Stimulated activated CD8-positive, alpha-beta memory T cell treated with anti-CD3 and anti-CD28 coated beads, Interleukin-7, amount 100 ng/mL, for 4 hours (primary cell): ENCODE measurements at places on chromosomes 13 and 19.

DNA sequence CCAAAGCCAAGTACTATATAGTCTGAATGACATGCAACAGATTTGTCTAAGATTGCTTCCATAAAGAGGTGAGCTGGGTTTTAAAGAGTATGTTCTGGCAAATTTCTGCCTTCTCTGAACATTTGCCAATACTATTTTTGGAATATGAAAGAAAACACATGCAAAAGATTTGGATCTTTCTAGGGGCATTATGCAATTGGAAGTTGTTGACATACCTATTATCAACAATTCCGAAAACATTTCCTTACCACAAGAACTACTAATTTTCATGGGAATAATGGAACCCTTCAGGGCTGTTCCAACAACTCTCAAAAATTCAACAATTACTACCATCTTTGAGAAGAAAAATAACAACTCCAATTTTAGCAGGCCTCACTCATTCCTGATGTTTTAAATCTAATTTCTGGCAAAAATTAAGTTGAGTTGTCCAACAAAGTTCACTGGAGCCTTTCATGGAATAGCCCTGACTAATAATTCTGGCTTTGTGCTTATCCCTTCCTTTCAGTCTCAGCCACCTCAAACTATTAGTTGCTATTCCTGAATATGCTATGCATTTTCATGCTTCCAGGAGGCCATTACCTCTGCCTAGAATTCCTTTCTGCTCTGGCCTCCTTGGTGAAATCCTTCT is 250.0 kb downstream of the RGCC start:
- no peak for DNase-seq

GRCh38 chr13:112325920-112326645 is 50.1 kb upstream of the SPACA7 start:
- no peak for DNase-seq

DNA sequence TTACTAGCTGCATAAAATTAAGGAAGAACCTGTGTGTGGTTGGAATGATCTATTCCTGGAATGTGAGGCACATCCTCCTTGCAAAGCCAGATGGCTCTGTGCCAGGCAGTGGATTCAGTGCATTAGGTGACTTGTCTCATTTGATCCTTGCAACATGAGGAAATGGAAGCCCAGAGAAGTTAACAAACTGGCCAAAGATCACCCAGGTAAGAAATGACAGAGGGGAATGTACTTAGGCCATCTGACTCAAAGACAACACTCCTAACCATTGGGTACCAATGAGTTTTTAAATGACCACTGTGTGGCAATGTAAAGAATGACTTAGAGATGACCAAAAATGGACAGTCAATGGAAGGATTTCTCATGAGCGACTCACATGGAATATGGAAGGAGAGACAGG is 114.2 kb upstream of the RXFP2 start:
- no peak for DNase-seq

DNA sequence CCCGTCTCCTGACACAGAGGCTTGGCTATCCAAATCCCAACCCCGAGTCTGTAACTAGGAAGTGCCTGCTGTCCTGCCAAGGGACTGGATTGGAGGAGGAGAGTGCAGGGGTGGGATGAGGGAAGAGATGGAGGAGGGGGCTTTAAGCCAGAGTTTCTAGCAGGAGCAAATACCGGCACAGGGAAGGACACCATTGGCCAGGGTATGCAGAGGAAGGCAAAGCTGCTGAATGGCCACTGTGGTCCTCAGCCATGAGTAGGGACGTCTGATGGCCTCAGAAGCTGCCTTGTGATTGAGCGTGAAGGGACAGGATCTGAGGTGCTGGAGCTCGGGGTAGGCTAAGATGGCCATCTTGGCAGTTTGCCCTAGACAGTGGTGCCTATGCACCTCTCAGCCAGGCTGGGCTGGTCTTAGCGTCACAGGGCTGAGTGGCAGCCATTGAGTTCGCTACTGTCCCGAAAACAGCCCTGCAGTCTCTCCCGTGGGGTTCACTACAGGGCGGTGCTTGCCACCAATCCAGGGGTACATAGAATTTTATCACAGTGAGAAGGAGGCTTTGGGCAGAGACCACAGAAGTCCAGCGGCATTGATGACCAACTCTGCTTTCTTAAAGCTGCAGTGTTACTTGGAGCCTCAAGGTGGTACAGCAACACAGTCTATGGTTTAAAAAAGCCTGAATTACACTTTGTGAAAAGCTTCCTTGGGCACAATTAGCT is 61.8 kb downstream of the AKAP11 start:
- DNase-seq = no peak

DNA sequence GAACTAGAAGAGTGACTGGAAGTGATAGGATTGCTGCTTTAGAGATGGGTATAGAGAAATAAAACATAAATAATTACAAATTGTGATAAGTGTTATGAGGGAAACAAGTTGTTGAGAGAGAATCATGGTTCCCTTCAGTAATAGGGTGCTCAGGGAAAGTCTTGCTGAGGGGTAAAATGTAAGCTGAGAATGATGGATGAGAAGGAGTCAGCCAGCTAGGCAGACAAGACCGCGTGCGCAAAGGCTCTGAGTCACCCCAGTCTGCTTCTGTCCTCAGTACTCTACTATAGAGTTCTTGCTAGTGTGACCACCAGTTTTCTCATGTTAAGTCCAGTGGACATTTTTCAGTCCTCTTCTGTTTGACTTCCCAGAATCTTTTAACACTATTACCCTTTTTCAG is 39.5 kb downstream of the PCCA start:
- DNase-seq = no peak

- DNase-seq = no peak
These were observed 128.9 kb downstream of the CDK8 start for GRCh38 chr13:26382835-26383234.

DNA sequence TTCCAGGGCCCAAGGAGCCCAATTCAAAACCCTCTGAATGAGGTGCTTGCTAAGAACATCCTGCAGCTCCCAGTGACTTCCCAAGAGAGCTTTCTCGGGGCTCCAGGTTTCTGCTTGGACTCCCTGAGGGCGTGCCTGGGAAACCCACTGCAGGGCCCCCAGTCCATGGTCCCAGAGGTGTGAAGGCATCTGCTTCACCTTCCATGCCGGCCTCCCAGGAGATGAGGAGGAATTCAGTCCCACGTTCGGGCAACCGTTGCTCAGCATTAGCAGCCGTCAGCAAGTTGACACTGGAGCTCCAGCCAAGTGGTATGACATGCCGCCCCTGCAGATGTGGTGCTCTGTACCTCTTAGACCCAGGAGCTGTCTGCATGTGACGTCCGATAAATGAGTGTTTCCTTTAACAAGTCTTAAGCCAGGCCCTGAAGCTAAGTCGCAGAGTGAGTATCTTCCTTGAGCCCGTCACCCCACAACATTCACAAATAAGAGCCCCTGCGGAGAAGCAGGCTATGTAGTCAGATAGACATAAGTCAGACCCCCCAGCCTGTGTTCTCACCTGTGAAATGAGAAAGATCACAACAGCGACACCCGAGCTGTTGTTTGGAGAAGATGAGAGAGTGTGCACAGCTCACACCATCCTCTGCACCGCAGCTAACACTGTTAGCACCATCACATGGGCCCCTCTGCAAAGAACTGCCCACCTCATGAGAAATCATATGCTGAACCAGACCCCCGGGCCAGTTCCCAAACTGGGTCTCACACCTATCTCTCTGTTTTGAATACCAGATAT is 150.3 kb downstream of the KATNAL1 start:
- no peak for DNase-seq

DNA sequence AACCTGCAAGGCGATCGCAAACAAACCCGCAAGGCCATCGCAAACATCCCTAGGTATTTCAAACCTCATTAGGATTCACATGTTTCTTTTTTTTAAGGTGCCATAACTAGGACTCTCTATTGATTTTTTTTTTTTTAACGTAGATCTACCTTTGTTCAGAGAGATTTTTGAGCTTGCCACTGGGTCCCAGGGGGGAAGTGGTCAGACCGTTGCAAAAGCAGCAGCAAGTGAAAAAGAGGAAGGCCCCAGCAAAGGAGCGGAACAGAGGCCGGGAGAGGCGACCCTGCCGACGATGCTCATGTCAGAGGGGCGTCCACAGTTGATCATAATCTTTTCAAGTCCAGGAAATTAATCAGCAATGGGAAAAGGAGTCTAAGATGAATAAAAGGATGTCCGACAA is 32.7 kb upstream of the FLT1 start:
- DNase-seq = no peak

GRCh38 chr13:73741111-73741510 is 393.1 kb downstream of the KLF12 start:
- no peak for DNase-seq

- no peak for DNase-seq
These were observed 629 bp downstream of the IZUMO4 start for GRCh38 chr19:2097203-2097885.

- no peak for DNase-seq
These were observed 138.6 kb upstream of the GPR12 start for GRCh38 chr13:26899202-26899601.

- no peak for DNase-seq
These were observed 2.5 kb downstream of the HDGFL2 start for GRCh38 chr19:4474514-4475022.

DNA sequence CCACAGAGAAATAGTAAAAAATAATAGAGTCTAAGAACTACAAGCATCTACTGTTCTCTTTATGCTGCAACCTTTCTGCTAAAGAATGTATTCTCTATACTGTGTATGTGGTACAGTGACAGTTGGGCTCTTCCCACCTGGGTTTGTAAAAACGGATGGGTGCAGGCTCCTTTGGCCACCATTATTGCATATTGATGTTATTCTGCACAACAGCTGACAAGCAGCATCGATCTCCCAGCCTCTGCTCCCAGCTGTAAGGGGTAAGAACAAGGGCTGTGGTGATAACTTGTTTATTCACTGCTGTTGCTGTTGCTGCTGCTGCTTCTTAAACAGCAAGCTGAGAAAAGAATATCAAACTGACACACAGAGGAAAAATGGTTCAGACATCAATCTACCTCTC is 56.1 kb downstream of the KCNRG start:
- no peak for DNase-seq

DNA sequence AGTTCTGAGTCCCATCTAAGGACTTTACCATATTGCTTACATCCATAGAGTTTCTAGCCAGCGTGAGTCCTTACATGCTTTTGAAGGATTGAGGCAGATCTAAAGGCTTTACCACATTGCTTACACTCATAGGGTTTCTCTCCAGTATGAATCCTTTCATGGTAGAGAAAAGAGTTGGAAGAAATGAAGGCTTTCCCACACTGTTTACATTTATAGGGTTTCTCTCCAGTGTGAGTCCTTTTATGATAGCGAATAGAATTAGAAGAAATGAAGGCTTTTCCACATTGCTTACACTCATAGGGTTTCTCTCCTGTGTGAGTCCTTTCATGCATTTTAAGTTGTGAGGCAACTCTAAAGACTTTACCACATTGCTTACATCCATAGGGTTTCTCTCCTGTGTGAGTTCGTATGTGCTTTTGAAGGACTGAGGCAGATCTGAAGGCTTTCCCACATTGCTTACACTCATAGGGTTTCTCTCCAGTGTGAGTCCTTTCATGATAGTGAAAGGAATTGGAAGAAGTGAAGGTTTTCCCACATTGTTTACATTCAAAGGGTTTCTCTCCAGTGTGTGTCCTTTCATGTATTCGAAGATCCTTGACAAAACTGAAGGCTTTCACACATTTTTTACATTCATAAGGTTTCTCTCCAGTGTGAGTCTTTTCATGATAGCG is 8.4 kb upstream of the ZNF433 start:
- DNase-seq = no peak

GRCh38 chr19:574658-575526 is 2.5 kb downstream of the BSG start:
- no peak for DNase-seq

- DNase-seq = no peak
These were observed 114.0 kb upstream of the SLC7A1 start for GRCh38 chr13:29709407-29710069.

GRCh38 chr13:91313581-91313980 is 33.9 kb upstream of the MIR17HG start:
- DNase-seq = no peak

DNA sequence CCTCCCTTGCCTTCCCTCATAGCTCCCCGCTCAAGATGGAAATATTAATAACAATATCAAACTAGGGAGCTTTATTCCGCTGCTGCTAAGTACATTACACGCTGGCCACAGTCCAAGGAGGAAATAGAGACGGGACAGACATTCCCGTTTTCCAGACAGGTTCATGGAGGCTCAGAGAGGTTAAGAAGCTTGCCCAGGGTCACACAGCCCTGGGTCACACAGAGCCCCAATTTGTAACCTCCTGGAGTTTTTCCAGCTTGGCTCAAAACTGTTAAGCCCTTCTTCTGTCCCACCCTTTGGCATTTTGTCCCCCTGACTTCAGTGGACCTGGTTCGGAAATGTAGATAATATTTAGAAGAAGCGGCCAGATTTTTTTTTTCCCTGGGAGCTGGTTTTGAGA is 2.0 kb downstream of the BICRA start:
- no peak for DNase-seq

DNA sequence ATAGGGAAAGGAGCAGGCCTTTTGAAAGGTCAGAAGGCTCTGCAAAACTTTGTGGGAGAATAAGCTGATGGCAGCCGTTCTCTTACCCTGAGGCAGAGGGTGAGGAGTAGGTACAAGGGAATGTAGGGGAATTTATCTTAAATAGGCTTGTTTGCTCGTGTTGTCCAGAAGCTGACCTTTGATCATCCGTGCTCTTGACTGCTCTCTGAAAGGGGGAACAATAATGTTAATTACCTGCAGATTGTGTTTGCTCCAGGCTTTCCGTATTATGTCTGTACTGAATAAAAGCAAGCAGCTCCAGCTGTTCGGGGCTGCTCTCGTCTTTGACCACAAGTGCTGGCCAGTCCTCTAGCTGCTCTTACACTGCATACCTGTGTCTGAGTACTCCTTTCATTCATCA is 116.3 kb downstream of the ZNF429 start:
- DNase-seq = no peak

GRCh38 chr19:13152974-13153568 is 2.9 kb downstream of the IER2 start:
- DNase-seq = peak; percentile 94

GRCh38 chr13:36219883-36220282 is 5.5 kb upstream of the SOHLH2 start:
- no peak for DNase-seq

- DNase-seq = no peak
These were observed 366.2 kb downstream of the DNAJC15 start for GRCh38 chr13:43389573-43389972.

GRCh38 chr19:18596752-18597157 is 8.2 kb downstream of the REX1BD start:
- DNase-seq = no peak

DNA sequence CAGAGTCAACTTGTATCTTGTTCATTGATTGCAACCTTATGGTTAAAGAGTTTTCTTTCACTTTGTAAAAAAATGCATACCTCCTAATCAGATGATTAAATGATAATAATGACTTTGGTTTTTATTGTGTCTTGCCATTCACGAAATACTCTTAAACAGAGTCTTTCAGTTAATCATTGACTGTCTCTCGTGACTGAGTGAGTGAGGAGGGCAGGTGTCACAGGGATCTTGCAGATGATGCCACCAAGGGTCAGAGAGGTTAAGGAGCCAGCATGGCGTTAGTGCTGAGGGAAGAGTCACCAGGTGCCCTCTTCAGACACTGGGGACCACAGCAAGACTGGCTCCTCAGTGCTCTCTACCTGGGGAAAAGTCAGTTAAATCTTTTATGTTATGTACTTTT is 8.0 kb downstream of the GPATCH1 start:
- no peak for DNase-seq
